ENCODE measurements at places on chromosomes 2 and 18. TPM values are rescaled to one million over a fixed set of nuclear protein-coding genes. Genes with fewer than 3 reads are reported as not detected.

PIEZO2 gene
- total RNA-seq: 78.8 TPM

RIF1 gene
- 98.9 TPM for total RNA-seq

POTEJ gene
- total RNA-seq: 0.71 TPM

CDH20 gene
- total RNA-seq: 36.9 TPM

LYG1 gene
- 1.5 TPM for total RNA-seq

ACTG2 gene
- 53.9 TPM for total RNA-seq

ALK gene
- 9.5 TPM for total RNA-seq

FBXO15 gene
- 4.5 TPM for total RNA-seq

LYG2 gene
- not detected for total RNA-seq

MAB21L4 gene
- 0.77 TPM for total RNA-seq

CD8A gene
- 0.27 TPM for total RNA-seq

CNRIP1 gene
- total RNA-seq: 38.9 TPM

REG3A gene
- not detected for total RNA-seq

TTR gene
- 86.6 TPM for total RNA-seq

SCYGR4 gene
- total RNA-seq: not detected

C18orf63 gene
- not detected for total RNA-seq

CACNB4 gene
- total RNA-seq: 26.2 TPM

CXCR2 gene
- 0.99 TPM for total RNA-seq

DSG4 gene
- not detected for total RNA-seq

All from camera-type eye (tissue), 1 donor.